Suppressor macrophage treated with lipopolysaccharide for 1 hour (primary cell): ENCODE measurements at places on chromosomes 12 and 14.

GRCh38 chr12:52372216-52373154 is 5.2 kb upstream of the KRT85 start:
- peak; percentile 77 for DNase-seq

GRCh38 chr12:10215436-10215835 is 2.8 kb downstream of the GABARAPL1 start:
- DNase-seq: no peak

DNA sequence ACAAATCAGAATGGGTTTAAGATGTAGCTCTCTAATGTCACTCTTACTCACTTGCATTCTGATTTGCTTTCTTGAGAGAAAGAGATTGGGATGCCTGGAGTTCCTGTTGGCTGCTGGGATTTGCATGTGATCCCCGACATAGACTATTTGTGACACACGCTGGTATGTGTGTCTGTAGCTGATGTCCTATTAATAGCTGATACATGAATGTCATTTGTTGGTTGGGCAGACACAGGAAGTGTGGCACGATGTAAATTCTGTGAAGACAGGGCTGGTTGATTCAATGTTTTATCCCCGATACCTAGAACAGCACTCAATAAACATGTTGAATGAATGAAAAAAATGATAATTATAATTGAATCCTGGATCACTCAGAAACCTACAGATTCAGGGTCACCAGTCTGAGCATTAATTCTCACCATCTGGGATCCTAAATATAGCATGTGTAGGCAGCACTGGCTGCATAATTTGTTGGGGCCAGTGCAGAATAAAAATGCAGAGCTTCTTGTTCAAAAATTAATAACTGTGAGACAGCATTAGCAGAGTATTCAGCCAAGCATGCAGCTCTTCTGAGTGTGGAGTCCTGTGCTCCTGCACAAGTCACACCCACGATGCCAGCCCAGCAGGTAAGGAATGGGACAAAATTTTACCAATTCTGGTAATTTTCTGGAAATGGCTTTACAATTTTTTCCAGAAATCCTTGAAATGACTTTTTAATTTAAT is 35.5 kb upstream of the SOCS2 start:
- DNase-seq: no peak

DNA sequence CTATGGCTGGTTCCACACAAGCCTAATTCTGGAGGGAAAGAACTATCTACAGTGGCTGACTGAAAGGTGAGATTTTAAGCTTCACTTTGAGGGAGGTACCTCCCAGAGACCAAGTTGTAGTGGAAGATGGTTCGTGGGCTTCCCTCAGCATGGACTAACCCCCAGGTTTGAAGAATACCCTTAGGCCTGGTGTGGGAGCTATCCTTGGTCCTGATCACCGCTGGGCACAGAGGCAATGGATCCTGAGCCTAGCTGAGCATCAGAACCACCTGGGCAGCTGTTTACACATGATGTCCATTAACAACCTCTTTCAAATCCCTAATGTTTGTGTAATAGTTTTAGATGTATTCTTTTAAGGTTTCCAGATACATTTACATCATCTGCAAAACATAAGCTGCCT is 10.3 kb downstream of the DAO start:
- no peak for DNase-seq

DNA sequence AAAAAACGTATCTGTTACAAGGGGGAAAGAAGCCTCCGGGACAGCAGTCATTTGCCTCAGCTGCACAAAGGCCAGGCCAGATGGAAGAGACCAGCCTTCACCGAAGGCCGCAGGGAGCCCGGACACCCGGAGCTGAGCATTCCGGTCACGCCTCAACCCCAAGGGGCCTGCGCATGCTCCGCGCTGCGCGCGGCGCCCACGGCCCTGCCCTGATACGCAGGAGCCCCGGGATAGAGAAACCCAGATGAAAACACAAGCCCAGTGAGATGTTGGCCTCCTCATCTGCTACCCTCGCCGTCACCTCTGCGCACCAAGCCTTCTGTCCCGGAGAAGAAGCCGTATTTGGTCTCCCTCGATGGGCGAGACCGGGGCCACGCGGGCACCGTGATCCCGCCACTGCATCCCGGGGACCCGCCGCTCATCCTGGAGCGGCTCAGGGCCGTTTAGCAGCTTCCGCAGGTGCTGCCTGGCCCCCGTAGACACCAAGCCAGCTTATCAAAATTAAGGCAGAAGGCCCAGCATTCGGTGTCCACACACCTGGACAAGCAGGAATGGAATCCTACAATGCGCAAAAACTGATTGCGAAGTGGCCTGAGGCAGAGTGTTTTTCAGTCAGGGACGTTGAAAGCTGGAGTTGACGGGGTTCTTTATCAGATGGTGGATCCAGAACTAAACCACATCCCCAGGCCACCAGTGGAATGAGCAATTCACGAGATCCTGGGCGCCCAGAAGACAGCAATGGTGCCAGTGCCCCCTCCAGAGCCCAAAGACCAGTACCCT is 2.6 kb downstream of the OR8S1 start:
- no peak for DNase-seq

- no peak for DNase-seq
Observed at GRCh38 chr12:108075561-108075960, 53.5 kb upstream of the WSCD2 start.

DNA sequence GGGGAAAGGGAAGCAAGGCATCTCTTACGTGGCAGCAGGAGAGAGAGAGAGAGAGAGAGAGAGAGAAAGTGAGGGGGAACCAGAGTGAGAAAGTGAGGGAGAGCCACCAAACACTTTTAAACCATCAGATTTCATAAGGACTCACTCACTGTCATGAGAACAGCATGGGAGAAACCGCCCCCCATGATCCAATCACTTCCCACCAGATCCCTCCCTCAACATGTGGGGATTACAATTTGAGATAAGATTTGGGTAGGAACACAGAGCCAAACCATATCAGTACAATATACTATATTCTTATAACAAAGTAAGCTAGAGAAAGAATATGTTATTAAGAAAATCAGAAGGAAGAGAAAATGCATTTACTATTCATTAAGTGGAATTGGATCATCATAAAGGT is 53.7 kb upstream of the PLXNC1 start:
- DNase-seq: no peak

- no peak for DNase-seq
Observed at GRCh38 chr12:123421314-123421713, 15.2 kb downstream of the RILPL2 start.

- no peak for DNase-seq
Observed at GRCh38 chr12:106341086-106341877, 16.3 kb upstream of the POLR3B start.

GRCh38 chr14:52730709-52731111 is 744 bp downstream of the STYX start:
- DNase-seq: no peak

DNA sequence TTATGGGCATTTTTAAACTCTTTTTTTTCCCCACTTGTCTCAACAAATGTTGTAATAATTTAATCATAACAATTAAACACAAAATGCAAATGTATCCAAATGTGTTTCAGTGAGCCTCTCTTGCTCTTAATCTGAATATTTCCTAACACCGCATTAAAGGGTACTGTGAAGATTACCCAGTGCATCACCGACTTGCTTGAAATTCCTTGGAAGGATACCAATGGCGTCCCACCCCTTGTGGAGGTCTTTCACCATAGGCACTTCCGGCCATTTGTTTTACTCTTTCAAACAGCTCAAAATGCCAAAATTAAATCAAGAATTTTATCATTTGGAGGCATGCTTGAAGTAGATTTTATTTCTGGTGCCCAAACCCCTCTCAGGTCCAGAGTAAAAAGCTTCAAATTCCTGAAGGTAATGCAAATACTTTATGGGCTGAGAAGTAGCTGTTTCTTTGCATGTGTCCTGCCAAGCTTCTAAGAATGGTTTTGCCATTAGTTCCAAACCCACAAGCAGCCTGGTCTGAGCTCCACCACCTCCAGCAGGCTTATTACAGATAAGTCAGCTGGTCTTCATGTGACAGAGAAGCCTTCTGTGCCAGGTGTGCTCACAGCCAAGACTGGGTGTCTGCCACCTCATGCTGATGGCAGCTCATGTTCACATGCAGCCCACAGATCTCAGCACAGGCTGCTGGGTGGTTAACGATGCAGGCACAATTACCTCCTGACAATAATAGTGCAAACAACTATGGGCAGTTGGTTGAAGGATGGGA is 16.4 kb upstream of the NUDT4 start:
- DNase-seq: no peak

GRCh38 chr12:80677994-80678393 is 29.4 kb upstream of the MYF6 start:
- no peak for DNase-seq

- DNase-seq: peak; percentile 94
Observed at GRCh38 chr12:94074980-94075629, 73.3 kb upstream of the PLXNC1 start.

DNA sequence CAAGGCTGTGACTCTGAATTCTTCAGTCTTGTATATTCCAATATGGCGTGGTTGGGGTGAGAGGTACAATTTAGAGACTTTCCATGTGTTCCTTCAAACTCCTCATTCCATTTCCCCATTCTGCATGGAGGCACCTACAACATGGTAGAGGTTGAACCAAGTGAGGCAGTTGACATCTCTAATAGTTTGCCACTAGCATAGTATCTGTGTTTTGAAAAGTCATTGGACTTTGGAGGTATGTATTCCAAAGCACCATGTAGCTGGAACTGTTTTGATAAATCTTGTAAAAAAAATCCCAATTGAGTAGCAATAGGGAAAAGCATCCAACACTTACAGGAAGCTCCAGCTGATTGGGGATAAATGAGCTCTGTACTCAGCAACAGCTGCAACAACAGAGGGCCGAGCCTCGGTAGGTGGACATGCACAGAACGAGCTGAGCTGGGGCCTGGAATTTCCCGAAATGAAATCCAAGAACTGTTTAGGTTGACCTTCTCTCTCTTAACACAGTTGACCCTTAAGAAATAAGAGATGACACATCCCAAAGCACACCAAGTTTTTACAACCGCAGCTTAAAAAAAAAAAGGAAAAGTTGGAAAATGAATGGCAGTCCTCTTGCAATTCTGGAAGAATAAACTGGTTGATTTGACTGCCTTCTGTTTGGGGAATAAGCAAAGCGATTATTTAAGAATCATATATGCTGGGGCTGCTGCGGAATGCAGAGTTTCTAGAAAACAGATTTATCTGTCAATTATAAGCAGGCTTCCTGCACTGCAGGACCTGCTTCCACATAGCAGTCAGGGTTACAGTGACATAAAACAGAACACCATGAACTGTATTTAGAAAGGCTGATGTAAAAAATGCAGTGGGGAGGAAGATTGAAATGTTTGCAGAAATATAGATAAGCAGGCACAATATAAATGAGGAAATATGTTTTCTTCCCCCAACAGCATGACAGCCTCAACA is 194.6 kb upstream of the KRR1 start:
- no peak for DNase-seq

DNA sequence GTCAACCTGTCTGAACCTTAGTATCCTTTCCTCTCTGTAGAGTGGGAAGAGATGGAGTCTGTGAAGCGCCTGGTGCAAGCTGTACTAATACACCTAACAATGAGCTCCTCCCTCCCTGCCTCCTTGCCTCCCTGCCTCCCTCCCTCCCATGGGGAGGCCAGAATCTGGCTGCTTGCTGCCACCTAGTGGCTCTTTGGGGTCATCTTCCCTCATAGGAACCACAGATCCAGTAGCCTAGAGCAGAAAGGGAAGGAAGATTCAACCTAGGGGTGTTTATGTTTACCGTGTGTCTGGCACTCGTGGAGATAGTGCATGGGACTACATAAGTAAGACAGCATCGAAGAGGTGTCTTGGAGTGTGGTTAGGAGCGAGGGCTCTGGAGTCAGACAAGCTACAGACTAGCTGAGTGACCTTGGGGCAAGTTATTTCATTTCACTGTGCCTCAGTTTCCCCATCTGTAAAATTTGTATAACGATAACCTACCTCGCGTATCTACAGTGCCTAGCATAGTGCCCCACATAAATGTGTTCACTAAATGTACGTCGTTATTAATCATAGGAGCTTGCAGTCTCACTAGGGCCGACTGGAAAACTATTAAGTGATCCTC is 35.5 kb upstream of the TSPAN9 start:
- peak; percentile 92 for DNase-seq

GRCh38 chr12:66290716-66291200 is 11.5 kb upstream of the HELB start:
- no peak for DNase-seq

- no peak for DNase-seq
Observed at GRCh38 chr14:88565427-88565826, 2.6 kb downstream of the ZC3H14 start.

DNA sequence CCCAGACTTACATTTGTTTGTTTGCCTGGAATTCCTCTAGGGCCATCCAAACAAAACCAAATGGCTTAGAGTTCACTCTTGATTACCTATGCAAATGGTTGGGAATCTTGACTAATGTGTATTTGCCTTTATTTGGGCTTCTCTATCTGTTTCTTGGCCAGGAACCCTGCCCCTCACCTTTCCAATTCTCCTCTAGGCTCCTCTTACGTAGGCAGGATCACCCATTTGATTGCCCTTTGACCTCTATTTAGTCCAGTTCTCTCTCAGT is 123.0 kb upstream of the DYRK2 start:
- no peak for DNase-seq

DNA sequence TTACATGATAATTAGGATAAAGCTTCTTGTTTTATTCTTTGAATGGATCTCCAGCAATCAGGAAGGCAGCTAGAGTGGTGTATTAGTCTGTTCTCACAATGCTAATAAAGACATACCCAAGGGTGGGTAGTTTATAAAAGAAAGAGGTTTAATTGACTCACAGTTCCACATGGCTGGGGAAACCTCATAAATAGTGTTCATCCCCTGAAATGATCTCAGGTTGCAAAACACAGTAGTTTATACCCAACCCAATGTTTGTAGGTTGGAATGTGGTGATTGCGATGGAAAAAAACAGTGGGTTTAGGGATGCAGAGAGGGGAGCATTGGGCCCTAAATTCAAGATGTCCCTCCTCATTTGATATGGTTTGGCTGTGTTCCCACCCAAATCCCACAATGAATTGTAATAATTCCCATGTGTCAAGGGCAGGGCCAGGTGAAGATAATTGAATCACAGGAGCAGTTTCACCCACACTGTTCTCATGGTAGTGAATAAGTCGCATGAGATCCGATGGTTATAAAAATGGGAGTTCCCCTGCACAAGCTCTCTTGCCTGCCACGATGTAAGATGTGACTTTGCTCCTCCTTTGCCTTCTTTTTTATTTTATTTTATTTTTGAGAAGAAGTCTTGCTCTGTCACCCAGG is 11.5 kb downstream of the MUCL1 start:
- no peak for DNase-seq

DNA sequence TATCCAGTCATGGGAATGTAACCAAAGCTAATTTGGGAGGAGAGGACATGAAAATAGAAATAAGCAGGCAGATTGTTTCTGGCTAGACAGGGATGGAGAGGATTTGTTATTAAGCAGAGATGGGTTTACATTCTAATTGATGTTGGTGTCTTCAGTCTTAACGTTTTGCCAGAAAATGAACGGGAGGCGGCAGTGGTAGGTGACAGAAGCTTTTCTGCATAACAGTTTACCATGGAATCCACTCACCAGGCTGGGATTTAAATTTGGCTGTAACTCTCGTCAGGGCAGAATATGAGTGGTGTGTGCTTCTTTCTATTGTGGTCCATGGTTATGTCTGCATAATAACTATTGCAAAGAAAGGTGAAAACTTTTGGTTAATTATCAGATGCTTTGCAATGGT is 50.2 kb upstream of the OTX2 start:
- DNase-seq: no peak

GRCh38 chr12:53743266-53744129 is 8.3 kb downstream of the CISTR start:
- peak; percentile 80 for DNase-seq
